Body of pancreas (tissue), 4 donors: ENCODE measurements at places on chromosomes 12 and 14. TPM values are rescaled to one million over a fixed set of nuclear protein-coding genes. Genes with fewer than 3 reads are reported as not detected.
A peak's percentile ranks its signal among the peaks of the same experiment; 100 is the strongest.

DNA sequence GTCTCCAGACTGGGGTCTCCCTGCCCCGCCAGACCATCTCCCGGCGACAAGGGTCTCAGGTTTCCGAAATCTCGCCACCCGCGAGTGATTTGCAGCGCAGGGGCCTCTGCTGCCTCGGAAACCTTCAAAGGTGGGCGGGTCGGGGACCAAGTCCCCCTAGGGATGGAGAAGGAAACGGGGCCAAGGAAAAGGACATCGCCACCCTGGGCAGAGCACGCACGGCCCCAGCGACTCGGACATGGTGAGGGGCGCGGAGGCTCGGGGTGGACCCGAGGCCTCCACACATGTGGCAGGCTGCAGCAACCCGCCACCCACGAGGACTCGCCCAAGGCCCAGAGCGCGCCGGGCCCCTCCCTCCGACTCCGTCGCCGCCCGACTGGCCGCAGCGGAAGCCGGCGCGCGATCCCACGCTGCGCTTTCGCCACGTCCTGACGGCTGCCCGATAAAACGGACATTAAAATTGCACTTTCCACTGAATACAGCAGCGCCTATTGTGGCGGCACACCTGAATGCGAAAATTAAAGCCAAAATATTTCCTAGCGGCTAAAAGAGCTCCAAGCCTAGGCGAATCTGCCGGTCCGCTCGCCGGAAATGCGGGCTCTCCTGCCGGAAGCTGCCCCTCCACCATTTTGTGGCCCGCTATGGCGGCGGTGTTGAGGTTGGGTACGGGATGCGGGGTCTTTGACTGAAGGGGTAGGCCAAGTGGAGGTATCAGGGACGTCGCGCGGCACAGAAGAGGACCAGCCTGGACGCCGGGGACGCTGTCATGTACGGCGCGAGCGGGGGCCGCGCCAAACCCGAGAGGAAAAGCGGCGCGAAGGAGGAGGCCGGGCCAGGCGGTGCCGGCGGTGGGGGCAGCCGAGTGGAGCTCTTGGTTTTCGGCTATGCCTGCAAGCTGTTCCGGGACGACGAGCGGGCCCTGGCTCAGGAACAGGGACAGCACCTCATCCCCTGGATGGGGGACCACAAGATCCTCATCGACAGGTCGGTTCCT is at the start of gene SFSWAP:
SFSWAP (plus strand) TSS at position 627 of the 994 bp plus-strand sequence; CDS start at position 767, 140 bp downstream.
- DNase-seq, result peak; percentile 65

DLGAP5 gene
- total RNA-seq, result not detected

ZNF385A gene
- 3.1 TPM for total RNA-seq

DNA sequence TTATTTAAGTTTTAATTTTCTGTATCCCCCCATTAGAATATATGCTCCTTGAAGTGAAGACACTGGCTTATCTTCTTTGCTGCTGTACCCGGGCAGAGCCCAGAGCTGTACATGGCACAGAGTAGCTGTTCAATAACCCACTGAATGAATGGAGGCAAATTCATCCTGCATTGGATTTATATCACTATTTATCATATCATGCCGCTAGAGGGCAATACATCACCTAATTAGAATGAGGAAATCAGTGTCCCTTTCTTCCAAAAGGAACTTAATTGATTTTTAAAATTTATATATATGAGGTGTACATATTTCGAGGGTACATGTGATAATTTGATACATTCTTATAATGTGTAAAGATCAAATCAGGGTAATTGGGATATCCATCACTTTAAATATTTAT is 89.2 kb upstream of the TMEM260 start:
- no peak for DNase-seq

CIROP gene
- not detected for total RNA-seq

DNA sequence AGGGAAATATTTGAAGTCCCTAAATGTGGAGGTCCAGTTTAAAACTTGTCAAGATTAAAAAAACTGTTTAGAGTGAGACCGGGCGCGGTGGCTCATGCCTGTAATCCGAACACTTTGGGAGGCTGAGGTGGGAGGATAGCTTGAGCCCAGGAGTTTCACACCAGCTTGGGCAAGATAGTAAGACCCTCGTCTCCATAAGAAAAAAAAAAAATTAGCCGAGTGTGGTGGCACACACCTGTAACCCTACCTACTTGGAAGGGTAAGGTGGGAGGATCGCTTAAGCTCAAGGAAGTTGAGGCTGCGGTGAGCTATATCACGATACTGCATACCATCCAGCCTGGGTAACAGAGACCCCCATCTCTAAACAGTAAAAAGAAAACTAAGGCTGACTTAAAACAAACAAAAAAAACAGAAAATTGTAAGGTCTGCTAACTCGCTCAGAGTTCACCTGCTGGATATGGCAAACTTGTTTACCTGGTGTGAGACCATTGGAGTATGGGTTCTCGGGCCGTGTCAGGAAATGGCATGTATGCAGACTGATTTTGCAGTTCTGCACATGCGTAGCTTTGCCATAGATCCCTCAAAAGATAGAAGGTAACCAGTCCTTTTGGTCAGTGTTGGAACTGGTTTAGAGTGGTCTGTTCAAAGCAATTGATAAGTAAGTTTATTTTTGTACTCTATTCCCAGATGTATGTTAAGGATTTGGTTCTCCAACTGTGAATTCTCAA is 2.1 kb downstream of the RNF10 start:
- DNase-seq, result peak; percentile 25

GRCh38 chr14:95233702-95234241 is 76.4 kb upstream of the DICER1 start:
- DNase-seq, result peak; percentile 71

DNA sequence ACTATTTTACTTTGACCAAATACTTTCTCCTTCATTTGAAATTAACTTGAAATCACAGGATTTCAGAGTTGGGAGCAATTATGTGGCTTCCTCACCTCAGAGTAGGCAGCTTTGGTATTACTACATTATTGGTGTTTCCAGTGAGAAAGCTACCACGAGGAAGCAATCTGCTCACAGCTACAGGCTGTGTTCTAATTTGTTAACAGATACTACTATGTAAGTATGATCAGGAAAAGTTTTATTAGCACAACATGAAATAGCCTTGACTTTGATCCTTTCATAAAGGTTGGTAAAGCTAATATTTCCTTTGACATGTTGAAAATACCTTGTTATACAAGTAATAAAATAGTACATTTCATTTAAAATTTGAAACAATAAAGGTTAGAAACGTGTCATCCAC is 30.6 kb downstream of the TAOK3 start:
- no peak for DNase-seq

RFX4 gene
- not detected for total RNA-seq

- no peak for DNase-seq
Observed at GRCh38 chr14:54700717-54701116, 133.8 kb downstream of the SAMD4A start.

- DNase-seq, result no peak
Observed at GRCh38 chr12:59066445-59066844, 146.1 kb upstream of the LRIG3 start.

DNA sequence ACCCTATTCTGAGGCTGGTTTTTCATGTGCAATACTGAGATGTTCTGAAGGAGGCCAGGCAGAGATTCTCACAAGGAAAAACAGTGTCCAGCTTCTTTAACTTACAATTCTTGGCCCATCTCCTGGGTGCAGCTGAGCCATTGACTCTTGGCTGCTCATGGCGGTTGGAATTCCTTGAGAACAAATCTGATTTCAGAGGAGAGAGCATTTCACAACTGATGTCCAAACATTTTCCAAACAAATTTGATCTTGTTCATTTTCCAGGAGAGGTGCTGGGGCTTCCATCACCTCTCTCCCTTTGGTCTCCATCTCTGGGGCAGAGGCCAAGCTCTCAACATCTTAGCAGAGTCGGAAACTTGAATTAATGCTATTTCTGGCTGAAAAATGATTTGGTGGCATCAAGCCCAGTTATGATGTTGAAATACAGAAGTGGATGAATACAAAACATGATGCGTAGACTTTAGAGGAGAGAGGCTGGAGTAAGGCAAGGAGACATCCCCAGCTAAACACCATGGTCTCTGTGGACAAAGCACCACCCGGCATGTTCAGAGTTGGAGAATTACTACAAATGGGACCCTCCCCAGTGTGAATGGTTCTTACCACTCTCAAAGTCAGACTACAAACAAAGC is 593.0 kb downstream of the VRK1 start:
- no peak for DNase-seq

- DNase-seq, result no peak
Observed at GRCh38 chr12:57614948-57615500, 3.8 kb downstream of the ARHGEF25 start.

- no peak for DNase-seq
Observed at GRCh38 chr14:99759546-99759925, 33.7 kb upstream of the EML1 start.

GRCh38 chr14:68082698-68083291 is 263.2 kb downstream of the RAD51B start:
- DNase-seq, result no peak

DNA sequence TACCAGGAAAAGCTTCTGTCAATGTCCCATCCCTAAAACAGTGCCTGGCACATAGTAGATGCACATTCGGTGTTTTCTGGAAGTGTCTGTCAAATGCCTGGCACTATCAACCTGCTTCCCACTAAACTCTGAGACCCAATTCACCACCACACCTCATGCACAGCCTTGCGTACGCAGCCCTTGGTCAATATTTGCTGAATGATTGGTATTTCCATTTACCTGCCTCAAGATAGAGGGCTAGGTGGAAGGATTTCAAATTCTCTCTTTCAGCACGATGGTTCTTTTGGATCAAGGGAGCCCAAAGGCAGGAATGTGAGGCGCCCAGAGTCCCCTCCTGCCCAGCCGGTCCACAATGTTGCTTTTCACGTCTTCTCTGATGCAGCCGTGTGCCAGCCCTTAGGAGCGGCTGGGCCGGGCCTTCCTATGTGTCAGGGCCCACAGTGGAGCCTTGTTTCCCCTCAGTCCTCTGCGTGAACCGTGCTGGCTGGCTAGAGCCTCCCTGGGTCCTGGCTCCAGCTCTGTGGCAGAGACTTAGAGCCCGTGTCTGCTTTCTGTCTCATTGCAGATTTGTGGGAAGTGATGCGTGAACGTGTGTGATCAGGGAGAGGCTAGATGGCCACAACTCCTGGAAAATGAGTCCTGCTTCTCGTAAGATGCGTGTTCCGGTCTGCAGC is 99.9 kb upstream of the RFLNA start:
- DNase-seq, result no peak

- DNase-seq, result no peak
Observed at GRCh38 chr12:67991158-67991557, 1.9 kb downstream of the IFNG-AS1 start.

DNA sequence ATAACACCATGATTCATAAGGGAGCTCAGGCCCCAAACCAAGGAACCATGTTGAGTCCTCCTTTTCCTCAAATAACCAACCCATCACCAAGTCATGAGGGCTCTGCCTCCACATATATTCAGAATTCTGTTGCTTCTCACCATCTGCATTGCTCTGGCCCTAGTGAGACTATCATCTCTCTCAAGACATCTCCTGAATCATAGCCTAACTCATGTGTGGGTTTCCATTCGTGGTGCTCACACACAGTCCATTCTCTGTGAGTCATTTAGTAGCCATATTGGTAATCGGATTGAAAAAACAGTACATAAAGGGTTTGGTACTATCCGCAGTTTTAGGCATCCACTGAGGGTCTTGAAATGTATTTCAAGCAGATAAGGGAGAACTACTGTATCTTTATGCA is 5.1 kb upstream of the SLC38A2 start:
- no peak for DNase-seq

GRCh38 chr12:119301379-119301778 is 33.1 kb upstream of the CCDC60 start:
- DNase-seq, result no peak
